ENCODE measurements at places on chromosomes 3 and 15.

DNA sequence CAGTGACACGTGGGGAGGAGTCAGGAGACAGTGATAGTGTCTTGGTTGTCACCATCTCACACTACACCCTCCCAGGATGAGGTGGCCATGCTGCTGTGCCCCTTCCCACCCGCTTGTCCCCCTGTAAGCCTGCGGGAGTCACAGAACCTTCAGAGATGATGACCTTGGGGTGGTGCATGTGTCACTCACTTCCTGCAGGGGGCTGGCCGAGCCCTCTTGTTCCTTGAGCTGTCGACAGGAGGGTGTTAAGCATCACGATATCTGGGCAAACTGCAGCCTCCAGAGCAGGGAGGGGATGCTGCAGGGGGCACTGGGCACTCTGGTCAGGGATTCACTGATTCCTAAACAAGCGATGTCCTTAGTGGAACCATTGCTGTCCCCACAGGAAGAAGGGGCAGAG lies 27.7 kb downstream of the FAH start:
- DNase-seq, result no peak

GRCh38 chr3:16182183-16182582 lies 7.7 kb downstream of the GALNT15 start:
- DNase-seq, result no peak

- DNase-seq, result no peak
Observed at GRCh38 chr3:194256040-194256945, 94.8 kb downstream of the CPN2 start.

- no peak for DNase-seq
Observed at GRCh38 chr3:133505813-133506212, 67.7 kb upstream of the CDV3 start.

DNA sequence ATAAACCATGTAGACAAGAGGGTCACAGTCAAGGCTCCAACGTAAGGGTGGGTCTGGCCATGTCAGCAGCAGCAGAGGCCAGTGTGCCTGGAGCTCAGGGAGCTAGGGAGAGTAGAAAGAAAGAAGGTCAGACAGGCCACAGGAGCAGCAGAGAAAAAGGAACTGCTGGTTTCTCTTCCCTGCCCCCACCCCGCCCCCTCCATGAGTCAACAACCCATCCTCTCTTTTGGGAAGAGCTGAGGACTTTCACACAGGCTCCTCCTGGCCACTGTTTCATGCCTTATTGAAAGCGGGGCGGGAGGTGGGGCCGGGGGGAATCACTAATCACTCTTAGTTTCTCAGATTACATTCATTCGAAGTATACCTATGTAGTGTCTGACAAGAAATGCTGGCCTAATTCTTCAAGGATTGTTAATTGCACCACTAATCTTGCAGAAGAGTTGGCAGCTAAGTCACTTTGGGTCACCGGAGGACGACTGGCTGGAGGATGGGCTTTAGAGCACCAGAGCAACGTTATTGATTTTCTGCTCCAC lies 9.1 kb upstream of the SCG3 start:
- DNase-seq, result no peak

GRCh38 chr15:48785195-48785594 lies 25.7 kb downstream of the CEP152 start:
- DNase-seq, result no peak

All from stimulated activated CD8-positive, alpha-beta memory T cell treated with anti-CD3 and anti-CD28 coated beads, Interleukin-4, amount 100 ng/mL, for 24 hours (primary cell).